Central memory CD8-positive, alpha-beta T cell (primary cell): ENCODE measurements at places on chromosomes 4 and X.

DNA sequence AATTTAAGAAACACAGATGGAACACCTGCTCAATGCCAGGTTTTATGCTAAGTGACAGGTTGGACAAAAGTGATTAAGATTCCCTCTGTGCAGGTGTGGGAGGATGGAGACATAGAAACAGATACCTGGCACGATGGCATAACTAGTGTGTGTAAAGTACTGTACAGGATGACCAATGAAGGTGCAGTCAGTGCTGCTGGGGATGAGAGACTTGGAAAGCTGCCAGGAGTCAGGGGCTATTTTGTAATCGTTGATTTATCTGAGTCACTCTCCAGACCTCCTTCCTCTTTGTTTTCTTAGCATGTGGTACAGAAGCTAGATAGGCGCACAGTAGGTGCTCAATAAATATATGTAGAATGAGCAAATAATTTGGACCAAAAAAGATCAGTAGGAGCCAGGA, 58.2 kb downstream of the CWH43 start:
- DNase-seq: no peak

DNA sequence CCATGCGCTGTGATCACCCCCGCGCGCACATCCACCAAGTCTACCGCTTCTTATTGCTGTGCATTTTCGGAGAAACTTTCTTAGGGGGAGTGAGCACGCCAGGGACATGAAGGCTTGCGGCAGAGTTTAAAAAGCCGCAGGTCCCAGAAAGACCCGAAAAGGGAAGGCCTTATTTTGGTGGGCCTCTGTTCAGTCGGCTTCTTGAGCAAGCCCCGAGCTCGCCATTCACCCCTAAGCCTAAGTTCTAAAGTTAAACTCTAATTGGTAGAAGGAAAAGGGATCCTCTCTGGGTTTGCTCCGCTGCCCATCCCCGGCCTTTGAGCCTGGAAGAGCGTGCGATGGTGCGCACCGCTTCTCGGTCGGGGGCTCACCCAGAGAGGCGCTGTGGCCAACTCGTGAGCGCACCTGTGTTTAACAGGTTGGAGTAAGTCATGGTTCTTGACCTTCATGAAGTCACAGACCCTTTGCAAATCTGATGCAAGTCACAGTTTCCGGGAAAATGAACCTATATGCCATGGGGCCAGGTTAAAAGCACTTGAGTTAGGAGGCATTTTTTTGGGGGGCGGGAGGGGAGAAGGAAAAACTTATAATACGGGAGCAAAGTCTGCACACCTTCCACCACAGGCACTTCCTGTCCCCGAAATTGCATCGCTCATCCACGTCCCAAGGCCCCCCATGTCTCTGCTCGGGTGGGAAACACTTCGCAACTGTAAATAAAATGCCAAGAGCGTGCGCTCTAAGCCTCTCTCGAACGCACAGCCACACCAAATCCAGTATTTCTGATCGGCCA, 1.9 kb downstream of the PHOX2B start:
- no peak for DNase-seq

- no peak for DNase-seq
Measured at GRCh38 chr4:14345356-14345775, 656.9 kb upstream of the CPEB2 start.

DNA sequence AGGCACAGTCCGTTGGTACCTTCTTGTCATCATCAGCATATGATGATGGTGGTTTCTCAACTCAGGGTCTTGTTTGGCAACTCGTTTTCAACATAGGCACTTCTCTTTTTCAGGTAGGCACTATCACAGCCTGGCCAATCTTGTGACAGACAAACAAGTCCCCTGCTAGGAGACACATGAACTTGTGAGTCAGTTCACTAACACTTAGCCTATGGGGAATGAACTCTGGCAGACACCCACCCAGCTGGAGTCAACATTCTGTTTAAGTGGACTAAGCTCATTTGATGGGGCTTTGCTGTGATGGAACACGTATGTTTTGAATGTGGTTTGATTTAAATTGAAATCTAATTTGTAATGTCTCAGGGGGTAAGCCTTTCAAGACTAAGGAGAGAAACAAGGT, 100.7 kb upstream of the MAMLD1 start:
- no peak for DNase-seq

DNA sequence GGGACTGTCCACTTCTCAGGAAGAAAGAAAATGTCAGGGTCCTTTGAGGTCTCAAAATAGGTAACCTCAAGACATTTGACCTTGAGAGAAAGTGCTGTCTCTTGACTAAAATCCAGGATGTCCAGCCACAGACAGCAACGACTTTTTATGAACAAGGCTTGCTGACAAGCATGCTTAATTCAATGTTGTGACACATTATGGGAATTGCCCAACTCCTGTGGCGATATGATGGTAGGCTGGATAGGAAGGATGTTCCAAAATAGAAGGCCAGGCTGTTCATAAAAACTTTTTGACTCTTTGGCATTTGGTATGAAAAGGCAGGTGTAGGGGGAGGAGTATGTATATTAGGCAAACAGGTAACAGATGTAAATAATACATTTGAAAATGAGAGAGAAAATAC, 50.8 kb upstream of the EDNRA start:
- no peak for DNase-seq

GRCh38 chrX:45709381-45709780, 508.7 kb upstream of the DIPK2B start:
- no peak for DNase-seq

DNA sequence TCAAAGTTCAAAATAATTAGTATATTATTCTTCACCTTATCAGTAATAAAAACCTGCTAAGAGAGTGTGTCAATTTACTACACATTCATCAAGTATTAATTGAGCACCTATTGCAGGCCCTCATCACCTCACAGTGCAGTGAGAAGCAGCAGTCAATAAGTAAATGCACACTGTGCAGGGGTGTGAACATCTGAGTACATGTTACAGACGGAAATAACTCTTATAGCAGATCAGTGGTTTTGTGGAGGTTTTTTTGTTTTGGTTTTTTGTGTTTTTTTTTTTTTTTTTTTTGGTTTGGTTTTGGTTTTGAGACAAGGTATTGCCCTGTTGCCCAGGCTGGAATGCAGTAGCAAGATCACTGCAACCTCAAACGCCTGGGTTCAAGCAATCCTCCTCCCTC, 20.3 kb downstream of the KLF3 start:
- no peak for DNase-seq

- no peak for DNase-seq
Measured at GRCh38 chr4:106312377-106312776, 3.6 kb downstream of the TBCK start.

- DNase-seq: no peak
Measured at GRCh38 chr4:37662251-37662650, 23.9 kb downstream of the RELL1 start.

DNA sequence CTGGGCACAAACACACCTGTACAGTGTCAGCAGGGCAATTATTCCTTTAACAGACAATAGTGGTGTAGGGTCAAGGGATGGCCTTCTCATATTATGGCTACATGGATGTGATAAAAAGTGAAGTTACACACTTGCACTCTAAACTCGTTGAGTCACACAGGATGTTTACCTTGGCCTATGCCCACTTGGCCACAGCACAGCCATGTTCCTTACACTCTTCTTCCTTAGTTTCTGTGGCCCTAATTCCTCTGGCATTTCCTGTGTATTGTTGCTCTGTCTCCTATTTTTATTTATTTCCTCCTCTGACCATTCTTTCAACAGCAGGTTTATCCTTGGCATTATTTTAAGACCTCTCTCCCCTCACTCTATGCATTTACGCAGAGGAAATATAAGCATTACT, 86.8 kb upstream of the NPFFR2 start:
- DNase-seq: no peak

- DNase-seq: no peak
Measured at GRCh38 chr4:145769450-145770037, 89.6 kb downstream of the C4orf51 start.

DNA sequence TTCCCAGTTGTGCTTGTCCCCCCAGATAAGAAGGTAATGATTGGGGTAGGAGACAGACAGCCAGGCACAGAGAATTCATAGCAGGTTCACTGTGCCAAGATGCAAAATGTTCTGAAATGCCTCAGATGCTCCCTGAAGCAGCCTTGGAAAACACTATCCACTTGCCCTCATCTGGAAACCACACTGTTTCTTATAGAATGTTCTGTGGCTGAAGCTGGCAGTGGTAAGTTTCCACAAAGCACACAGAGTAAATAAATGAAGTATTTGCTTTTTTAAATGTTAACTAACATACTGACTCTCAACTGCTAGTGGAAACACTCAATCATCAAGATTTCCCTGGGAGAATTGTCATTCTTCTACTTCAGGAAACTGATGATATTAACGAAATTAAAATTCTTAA, 311.4 kb downstream of the PRDM5 start:
- no peak for DNase-seq

DNA sequence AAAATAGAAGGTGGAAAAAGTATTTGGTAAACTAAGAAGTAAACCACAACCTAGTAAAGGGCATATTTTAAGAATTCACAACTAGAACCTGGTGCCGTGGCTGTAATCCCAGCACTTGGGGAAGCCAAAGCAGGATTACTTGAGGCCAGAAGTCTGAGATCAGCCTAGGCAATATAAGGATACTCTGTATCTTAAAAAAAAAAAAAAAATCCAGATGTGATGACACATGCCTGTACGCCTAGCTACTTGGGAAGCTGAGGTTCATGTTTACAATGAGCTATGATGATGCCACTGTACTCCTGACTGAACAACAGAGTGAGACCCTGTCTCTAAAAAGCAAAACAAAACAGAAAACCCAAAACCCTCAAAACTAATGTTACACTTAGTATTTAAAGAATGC, 294.9 kb upstream of the ZCCHC13 start:
- no peak for DNase-seq

- DNase-seq: no peak
Measured at GRCh38 chr4:151692443-151692782, 68.4 kb downstream of the GATB start.

GRCh38 chrX:40928076-40928475, 157.2 kb upstream of the USP9X start:
- DNase-seq: no peak

DNA sequence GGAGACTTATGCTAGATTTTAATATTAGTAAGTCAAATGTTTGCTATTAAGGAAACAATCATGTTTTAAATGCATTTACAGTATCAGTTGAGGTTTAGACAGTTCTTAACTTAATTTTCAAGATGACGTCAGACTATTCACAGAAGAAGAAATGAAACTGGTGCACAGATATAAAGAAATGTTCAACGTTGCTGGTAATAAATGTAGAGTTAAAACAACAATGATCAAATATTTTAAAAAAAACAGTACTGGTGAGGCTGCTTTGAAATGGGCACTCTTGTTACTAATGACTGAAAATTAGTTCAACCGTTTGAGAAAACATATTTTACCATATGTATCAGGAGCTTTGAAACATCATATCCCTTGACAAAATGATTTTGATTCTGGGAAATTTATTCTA, 44.2 kb downstream of the ABHD18 start:
- DNase-seq: no peak

GRCh38 chr4:167088115-167088514, 146.2 kb downstream of the SPOCK3 start:
- no peak for DNase-seq

DNA sequence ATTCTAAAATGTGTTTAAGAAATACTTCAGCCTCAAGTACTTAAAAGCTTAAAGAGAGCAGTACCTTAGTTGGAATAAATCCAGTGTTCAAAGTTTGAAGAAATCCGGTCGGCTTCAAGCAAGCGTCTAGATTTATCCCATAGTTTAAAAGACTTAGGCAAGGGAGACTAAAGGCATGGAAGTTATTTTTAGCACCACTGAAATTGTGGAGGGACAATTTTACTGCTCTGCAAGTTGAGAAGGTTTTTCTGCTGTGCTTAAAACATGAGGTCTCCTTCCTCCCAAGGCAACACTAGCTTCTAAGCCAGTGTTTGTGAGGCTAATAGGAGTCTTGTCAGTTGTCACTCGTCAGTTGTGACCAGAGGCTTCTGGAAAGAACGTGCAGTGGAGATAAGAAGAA, 183.5 kb downstream of the MSL3 start:
- no peak for DNase-seq

- DNase-seq: no peak
Measured at GRCh38 chr4:174047363-174047762, 236.1 kb downstream of the FBXO8 start.

DNA sequence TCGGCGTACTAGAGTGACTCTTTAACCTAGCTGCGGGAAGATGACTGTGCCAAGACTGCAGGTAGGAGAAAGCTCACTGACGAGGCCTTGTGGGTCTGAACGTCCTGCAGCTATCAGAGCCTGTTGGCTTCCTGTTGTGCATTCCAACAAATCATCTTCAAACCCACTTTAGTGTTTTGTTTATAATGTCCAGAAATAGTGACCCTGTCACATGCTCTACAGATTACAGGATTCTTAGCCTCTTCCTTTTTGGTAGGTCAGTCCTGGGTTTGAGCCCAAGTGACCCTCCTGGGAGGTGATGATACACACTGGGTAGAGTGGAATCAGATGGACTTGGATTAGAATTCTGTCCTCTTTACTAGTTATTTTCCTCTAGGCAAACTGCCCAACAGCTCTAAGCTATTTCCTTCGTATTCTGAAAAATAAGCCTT, 33.2 kb downstream of the HTT start:
- no peak for DNase-seq

- no peak for DNase-seq
Measured at GRCh38 chr4:141473952-141474351, 162.4 kb upstream of the IL15 start.
